ENCODE measurements at places on chromosomes 4 and X. TPM values are rescaled to one million over a fixed set of nuclear protein-coding genes. Genes with fewer than 3 reads are reported as not detected.

The ZNF630 gene
- total RNA-seq = 4.1 TPM

The ETNPPL gene
- 2.3 TPM for total RNA-seq

- no peak overlapping the region for H3K27ac ChIP-seq
- H3K36me3 ChIP-seq = no peaks in the 10 kb centered on the region
- no peaks in the 10 kb centered on the region for H3K27me3 ChIP-seq
- peaks cover 2% of the 10 kb centered on the region for H3K4me1 ChIP-seq
Measured at GRCh38 chr4:72902354-72902753, 167.2 kb downstream of the COX18 start.

GRCh38 chr4:173932701-173933100, 350.8 kb downstream of the FBXO8 start:
- H3K27me3 ChIP-seq = no peaks in the 10 kb centered on the region
- no peak overlapping the region for H3K4me3 ChIP-seq
- no peak for DNase-seq
- H3K4me1 ChIP-seq = peaks cover 3% of the 10 kb centered on the region
- no peak overlapping the region for H3K27ac ChIP-seq

- H3K27me3 ChIP-seq = no peaks in the 10 kb centered on the region
- no peak for DNase-seq
- H3K36me3 ChIP-seq = no peaks in the 10 kb centered on the region
- no peak overlapping the region for H3K27ac ChIP-seq
- H3K4me3 ChIP-seq = no peak overlapping the region
Measured at GRCh38 chrX:39258331-39258730, 457.1 kb downstream of the MID1IP1 start.
